ENCODE measurements at places on chromosomes 5 and 9. TPM values are rescaled to one million over a fixed set of nuclear protein-coding genes. Genes with fewer than 3 reads are reported as not detected.

Gene DPYSL3
- 24.9 TPM for polyA plus RNA-seq

Gene PCDHB12
- polyA plus RNA-seq: 0.86 TPM

Gene FBXL7
- polyA plus RNA-seq: 10.6 TPM

Gene ZNF474
- polyA plus RNA-seq: 2.8 TPM

GRCh38 chr9:113658545-113658895, 195.0 kb downstream of the RGS3 start:
- no peak for DNase-seq

- no peak for DNase-seq
Observed at GRCh38 chr5:110045158-110045557, 355.4 kb downstream of the MAN2A1 start.

- peak; percentile 49 for DNase-seq
Observed at GRCh38 chr9:85053206-85053786, 383.8 kb downstream of the NTRK2 start.

DNA sequence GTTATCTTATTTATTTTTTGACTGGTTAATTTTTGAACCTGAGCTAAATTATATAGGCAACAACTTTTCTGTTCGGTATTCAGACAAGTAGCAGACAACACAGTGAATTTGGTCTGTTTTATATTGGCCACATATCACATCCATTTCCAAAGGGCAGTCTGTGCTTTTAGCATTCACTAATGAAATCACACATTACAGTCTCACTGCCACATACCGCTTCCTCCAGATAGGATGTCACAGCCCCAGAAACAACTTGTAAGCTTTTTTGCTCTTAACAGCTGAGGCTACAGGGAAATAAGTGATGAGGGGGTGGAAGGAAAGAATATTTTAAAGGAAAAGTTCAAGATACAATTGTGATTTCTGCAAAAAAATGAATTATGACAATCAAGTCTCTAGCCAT, 140.6 kb downstream of the PLCXD3 start:
- DNase-seq: no peak

GRCh38 chr9:35277628-35278359, 116.0 kb downstream of the UNC13B start:
- DNase-seq: no peak

GRCh38 chr5:129977810-129978209, 73.5 kb downstream of the CHSY3 start:
- no peak for DNase-seq

All from hepatocyte (in vitro differentiated cells).